Tibial artery (tissue), 4 donors: ENCODE measurements at places on chromosomes 2 and 18.

DNA sequence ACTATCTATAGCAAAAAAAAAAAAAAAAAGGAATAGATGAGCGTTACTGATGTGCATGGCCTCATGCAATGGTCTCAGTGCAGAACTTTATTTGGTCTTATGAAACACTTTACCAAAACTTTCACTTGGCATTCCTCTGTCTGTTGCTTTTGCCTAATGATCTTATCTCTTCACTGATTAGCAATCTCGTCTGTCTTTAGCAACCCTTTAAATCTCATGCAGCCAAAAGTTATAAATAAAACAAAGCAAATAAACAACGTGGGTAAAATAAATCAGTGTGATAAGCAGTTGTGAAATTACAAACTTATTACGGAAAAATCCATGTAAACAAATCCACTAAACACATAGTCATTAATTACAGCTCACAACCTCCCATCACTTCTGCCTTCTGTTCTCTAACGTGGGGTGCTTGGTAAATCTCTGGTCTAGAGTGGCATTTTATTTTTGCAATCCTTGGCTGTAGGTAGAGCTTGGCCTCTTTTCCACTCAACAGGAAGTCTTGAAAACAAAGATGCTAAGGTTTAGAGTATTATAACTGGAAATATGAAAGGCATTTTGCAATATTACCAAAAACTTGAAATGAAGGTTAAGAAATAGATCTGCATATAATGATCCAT, 288.0 kb downstream of the AFF3 start:
- no peak for DNase-seq

DNA sequence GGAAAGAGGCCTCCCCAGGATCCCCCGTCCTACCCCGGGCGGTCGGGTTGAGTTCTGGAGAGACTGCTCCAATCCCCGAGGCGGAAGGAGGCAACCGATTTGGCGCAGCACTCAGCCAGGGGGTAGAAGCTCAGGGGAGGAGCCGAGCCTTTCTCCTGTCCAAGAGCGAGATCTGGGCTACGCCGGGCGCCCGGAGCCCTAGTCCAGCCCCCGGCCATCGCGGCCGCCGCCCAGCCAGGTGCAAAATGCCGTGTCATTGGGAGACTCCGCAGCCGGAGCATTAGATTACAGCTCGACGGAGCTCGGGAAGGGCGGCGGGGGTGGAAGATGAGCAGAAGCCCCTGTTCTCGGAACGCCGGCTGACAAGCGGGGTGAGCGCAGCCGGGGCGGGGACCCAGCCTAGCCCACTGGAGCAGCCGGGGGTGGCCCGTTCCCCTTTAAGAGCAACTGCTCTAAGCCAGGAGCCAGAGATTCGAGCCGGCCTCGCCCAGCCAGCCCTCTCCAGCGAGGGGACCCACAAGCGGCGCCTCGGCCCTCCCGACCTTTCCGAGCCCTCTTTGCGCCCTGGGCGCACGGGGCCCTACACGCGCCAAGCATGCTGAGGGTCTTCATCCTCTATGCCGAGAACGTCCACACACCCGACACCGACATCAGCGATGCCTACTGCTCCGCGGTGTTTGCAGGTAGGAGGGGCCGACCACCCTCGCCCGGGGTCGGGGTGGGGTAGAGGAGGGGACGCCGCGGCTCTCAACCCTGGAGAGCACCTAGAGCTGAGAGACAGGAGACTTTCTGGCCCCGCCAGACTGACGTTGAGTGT, at the start of gene DYSF:
Gene DYSF, plus strand, starts transcription at position 158 of the 817 bp plus-strand sequence.
- peak; percentile 76 for DNase-seq

DNA sequence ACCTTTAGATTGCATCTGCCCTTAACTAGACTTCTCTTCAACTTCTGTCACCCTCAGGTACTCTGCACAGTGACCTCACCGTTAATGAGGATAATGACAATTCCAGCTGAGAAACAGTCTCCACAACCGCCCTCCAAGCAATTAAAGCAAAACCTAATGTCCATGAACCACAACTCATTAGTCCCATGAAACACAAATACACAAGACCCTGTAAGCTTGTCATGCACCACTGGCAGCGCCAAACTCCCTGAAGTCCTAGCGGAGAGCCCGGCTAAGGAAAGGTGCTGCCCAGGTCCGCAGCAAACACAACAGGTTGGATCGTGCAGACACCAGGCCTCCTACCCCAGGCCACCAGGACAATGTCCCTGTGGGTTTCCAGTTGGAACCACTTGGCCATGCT, 7.4 kb downstream of the SMAD7 start:
- DNase-seq, result no peak

DNA sequence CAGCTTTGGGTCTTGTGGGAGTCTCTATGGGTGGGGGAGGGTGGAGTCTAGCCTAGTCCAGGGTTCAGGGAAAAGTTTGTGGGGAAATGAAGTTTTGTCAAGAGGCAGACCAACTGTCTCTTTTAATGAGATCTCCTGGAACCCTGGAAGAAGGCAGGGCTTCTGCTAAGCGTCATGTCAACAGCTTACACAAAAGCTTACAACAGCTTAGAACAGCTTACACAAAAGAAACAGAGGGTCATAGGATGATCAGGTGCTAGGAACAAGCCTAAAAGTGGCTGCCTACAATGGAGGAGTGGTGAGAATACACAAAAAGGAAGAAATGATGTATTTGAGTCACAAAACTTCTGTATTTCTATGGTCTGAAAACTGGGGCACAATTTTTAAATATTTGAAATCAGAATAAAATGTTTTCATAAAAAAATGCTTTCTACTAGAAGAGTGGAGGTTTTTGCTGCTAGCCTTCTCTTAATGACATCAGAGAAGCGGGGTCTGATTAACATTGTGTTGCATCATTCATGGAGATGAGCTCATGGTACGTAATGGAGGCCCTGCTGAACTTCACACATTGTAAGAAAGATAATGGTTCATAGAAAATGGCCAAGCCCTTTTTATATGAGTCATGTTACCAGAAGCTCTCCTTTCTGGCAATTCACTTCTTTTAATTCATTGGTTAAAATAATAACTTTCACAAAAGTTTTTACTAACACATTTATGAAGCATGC, 351.0 kb downstream of the PIK3C3 start:
- DNase-seq, result no peak

GRCh38 chr2:3634596-3635121, 23.3 kb upstream of the ALLC start:
- DNase-seq, result peak; percentile 13

GRCh38 chr2:39385172-39385571, 51.9 kb downstream of the MAP4K3 start:
- DNase-seq, result no peak

DNA sequence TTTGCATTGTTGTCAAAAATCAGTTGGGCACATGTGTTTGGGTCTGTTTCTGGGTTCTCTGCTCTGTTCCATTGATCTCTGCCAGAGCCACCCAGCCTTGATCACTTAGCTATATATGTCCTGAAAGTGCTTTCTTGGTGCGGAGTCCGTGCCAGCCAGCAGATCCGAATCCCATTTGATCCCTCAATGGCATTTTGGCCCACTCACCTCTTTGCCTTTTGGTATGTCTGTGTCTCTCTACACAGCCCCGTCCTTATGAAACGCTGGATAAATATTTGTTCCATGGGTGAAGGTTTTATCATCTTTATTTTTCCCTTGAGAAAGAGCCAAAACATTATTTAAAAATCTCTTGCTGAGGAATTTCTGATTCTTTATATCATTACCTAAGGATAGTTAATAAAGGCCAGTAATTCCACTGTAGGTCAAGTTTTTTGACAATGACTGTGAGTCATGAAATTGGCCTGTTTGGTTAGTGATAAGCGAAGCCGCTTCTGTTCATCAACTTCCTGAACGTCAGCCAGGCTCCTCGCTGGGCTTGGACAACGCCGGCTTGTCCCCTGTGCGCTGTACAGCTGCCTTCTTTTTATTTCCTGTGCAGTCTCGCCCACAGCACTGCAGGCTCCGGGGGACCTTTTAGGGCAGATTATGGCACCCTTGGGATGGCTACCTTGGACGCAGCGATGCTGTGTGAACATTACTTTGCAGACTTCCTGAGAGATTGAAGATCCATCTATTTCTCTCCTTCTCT, 24.9 kb downstream of the MTCL1 start:
- peak; percentile 66 for DNase-seq

- no peak for DNase-seq
Measured at GRCh38 chr2:119218478-119219064, 5.1 kb upstream of the STEAP3 start.

DNA sequence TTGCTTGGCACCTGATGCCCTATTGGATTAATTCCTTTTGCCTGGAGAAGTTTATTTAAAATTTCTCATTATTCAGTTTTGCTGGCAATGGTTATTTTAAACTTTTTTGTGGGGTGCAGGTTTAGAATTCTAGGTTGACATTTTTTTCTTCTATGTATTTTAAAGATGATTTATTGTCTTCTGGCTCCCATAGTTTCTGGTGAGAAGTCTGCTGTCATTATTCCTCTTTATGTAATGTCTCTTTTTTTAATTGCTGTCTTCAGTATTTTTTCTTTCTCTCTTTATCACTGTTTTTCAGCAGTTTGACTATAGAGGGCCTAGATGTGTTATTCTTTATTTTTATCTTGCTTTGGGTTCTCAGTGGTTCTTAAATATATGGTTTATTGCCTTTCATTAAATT, 182.2 kb upstream of the STON1 start:
- DNase-seq, result no peak

GRCh38 chr2:83459456-83459855, 999.6 kb downstream of the SUCLG1 start:
- DNase-seq, result no peak

DNA sequence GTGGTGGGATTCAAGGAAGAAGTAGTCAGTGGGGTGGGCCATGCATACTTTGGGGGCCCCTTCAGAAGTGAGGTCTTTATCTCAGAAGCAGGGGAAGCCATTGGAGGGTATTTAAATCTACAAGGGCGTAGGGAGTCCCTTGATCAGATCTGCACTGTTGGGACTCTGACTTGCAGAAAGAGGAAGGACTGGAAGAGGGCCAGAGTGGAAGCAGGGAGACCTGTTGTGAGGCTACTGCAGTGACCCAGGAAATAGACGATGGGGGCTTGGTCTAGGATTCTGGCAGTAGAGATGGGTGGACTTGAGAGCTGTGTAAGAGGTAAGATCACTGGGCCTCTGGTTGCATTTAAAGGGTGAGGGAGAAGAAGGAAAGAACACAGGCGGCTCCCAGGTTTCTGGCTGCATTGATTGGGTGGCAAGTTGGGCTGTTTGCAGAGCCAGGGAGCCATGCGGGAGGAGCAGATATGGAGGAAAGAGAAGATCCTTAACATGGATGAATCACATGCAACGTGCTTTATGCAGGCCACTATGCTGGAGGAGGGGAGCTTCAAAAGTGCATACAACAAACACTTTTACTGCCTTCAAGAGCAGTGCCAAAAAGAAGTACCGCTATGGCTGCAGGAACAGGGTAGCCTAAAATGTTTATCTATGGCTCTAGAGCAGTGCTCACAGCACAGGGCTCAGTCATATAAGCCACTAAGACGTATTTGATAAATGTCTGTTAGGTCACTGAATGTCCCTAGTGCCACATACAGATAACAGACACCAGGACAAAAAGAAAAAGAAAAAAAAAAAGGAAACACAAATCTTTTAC, 2.3 kb downstream of the SFXN5 start:
- DNase-seq, result no peak

DNA sequence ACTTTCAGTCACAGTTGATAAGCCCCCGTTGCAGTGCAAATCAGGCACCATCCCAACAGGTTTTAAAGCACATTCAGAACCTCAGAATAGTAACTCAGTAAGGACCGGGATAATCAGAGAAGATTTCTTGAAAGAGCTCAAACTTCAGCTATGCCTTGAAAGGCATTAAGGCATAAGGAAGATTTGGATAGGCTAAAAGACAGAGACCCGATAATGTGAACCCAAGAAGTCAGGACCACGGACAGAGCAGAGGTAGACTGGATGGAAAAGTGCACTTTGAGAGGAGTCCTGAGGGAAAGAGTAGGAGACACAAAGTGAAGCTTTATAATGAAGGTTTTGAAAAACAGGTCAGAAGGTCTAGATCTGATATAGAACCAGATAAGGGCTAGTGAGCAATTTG, 36.9 kb upstream of the KLF7 start:
- DNase-seq, result no peak

DNA sequence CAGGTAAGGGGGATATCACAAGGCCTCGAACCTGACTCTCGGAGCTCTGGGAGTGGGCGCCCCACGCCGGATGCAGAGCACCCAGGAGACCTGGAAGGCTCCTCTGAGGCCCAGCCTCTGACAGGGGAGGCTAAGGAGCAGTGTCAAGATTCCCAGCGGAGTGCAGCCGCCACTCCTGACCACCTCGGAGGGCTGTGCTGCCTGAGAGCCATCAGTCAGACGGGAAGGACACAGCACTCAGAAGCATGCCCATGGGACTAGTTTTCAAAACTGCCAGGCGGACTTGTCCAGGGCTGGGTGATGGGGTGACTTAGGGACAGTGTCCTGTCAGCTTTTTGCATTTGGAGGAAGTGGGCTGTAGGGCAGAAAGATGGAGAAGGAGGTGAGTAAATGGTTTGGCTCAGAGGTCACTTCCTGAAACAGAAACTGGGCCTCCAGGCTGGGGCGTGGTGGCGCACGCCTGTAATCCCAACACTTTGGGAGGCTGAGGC, 34.6 kb upstream of the B3GNT7 start:
- DNase-seq, result peak; percentile 42

GRCh38 chr18:79507076-79507545, 111.4 kb downstream of the NFATC1 start:
- peak; percentile 72 for DNase-seq

- no peak for DNase-seq
Measured at GRCh38 chr18:75377926-75378325, 49.6 kb downstream of the SMIM21 start.

DNA sequence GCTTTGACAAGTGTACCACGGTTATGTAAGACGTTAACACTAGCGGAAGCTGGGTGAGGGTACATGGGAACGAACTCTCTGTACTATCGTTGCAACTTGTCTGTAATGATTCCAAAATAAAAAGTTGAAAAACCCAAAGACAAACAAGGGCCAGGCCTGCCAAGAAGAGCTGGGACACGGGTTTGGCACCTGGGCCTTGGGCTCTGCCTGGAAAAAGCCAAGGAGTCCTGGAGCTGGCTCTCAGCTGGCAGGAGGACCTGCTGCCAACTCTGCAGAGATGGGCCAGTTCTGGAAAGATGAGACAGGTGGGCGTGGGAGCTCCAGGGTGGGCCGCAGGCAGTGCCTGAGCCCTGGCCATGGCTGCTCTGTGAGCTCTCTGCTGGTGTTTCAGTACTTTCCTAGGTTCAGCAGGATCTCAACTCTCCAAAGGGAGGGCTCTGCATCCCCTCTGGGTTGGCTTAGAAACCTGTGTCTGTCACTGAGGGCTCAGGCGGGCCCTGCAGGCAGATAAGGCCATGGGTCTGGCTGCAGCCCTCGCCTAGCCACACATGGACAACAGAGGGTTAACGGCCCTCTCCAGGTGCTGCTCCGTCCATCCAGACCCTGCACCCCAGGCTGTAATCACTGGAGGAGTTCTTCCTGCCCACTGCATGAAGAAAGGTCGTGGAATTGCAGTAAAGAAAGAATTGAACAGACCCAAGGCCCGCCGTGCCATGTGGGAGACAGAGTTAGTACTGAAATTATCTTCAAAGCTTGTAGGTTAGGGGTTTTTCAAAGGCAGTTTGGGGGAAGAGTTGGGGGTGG, 89.9 kb downstream of the RHOB start:
- DNase-seq, result no peak

DNA sequence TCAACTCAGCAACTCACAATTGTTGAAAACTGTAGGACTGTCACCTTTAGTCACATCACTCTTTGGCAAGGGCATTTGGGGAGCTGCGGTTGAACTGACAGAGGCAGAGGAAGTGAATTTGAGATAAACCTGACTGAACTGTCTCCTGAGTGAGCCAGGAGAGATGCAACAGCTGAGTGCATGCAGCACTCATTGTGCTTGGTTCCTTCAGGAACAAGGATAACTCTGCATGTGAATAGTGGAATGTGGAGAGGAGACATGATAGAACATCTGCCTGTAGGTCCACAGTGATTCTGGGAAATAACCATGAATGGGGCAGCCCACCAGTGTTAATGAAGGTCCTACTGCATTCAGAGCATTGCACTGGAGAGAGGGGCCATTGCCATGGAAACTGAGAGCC, 494.7 kb downstream of the STK39 start:
- no peak for DNase-seq
